Stimulated activated CD8-positive, alpha-beta memory T cell treated with anti-CD3 and anti-CD28 coated beads, Interleukin-15, amount 100 ng/mL, for 1 hour (primary cell): ENCODE measurements at places on chromosomes 2 and 18.

DNA sequence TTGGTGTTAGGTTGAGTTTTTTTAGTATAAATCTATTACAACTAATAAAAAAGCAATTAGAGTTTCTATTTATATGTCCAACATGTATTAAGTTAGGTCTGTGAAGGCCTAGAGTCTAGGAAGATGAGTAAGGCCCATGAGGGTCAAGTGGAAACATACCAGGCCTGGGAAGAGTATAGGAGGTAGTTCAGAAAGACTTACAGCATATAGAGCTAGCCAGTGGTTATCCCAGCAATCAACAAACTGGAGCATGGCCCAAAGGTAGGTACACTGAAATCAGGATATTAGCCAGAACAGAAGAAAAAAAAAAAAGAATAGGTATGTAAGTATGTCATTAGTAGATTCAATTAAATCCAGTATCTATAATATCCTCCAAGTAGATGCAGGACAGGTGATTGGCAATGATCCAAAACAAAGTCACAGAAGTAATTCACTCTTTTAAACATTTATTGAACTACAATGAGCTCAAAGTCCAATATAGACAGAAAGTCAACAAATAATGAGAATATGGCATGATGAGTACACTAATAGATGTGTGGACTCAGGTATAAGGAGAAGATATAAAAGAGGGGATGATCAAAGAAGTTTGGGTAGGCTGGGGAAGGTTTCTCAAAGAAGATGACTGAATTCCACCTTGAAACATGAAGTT is 70.3 kb downstream of the IKZF2 start:
- no peak for DNase-seq

- DNase-seq, result no peak
Measured at GRCh38 chr2:162007447-162008040, 66.5 kb downstream of the DPP4 start.

GRCh38 chr2:53768242-53768542 is 588 bp downstream of the CHAC2 start:
- DNase-seq, result no peak

DNA sequence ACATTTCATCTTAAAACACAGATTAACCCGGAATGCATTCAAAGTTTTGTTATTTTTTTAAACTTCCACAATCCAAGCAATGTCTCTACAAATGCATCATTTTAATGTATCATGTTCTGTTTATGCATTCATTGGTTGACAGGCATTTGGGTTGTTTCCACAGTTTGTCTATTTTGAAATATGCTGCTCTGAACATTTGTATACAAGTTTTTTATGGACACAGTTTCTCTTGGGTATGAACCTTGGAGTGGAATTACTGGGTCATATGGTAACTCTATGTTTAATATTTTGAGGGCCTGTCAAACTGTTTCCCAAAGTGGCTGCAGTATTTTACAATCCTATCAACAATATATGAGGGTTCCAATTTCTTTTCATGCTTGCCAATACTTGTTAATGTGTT is 57.3 kb downstream of the GULP1 start:
- no peak for DNase-seq

- DNase-seq, result no peak
Measured at GRCh38 chr18:55857956-55858355, 270.0 kb upstream of the TCF4 start.

- DNase-seq, result no peak
Measured at GRCh38 chr18:23878336-23878900, 136.1 kb upstream of the TTC39C start.

DNA sequence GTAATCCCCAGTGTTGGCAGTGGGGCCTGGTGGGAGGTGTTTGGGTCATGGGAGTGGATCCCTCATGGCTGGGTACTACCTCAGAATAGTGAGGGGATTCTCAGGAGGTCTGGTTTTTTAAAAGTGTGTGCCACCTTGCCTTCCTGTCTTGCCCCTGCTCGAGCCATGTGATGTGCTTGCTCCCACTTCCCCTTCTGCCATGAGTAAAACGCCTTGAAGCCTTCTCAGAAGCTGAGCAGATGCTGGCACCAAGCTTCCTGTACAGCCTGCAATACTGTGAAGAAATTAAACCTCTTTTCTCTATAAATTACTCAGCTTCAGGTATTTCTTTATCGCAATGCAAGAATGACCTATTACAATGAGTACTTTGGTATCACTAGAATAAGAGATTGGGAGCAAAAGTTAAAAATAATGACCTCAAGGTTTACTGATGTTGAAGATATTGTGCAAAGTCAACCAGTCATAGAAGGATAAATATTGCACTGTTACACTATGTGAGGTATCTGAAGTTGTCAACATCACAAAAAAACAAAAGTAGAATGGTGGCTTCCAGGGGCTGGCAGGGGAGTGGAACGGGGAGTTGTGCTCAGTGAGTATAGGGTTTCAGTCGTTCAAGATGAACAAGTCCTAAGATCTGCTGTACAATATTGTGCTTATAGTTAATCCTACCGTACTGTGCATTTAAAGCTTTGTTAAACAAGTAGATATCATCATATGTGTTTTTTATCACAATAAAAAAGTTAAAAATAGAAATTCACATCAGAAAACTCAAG is 938.3 kb upstream of the CNTNAP5 start:
- DNase-seq, result no peak

- DNase-seq, result no peak
Measured at GRCh38 chr18:37265382-37265781, 300.2 kb downstream of the CELF4 start.

DNA sequence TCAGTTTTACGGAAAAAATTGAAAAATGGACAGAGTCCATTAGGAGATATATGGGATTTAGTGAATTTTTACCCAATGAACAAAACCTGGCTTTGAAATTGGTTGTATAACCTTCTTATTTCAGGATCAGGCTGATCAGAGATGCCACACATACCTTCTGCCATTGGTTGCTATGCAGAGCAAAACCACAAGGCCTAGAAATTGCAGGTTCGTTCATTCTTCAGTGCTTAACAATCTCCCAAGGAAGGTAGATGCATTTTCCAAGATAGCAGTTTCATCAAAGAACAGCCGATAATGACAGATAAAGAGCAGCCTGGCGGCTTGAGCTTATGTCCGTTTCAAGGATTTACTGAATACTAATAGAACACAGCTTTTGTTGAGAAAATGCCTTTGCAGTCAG is 868.8 kb downstream of the EPHA4 start:
- no peak for DNase-seq
